Fibroblast of lung (primary cell): ENCODE measurements at places on chromosomes 4 and X. TPM values are rescaled to one million over a fixed set of nuclear protein-coding genes. Genes with fewer than 3 reads are reported as not detected.

The UGT2A3 gene
- not detected in 2 replicates for polyA plus RNA-seq

The NCAPG gene
- polyA plus RNA-seq = 8.0 and 24.1 TPM in 2 replicates

The MEPE gene
- polyA plus RNA-seq = not detected in 2 replicates

The SUPT20HL1 gene
- polyA plus RNA-seq = not detected in 2 replicates

The OCRL gene
- polyA plus RNA-seq = 28.7 and 32.1 TPM in 2 replicates

The COX18 gene
- 15.8 and 16.9 TPM in 2 replicates for polyA plus RNA-seq

The SH3TC1 gene
- polyA plus RNA-seq = 0.67 and 3.3 TPM in 2 replicates

DNA sequence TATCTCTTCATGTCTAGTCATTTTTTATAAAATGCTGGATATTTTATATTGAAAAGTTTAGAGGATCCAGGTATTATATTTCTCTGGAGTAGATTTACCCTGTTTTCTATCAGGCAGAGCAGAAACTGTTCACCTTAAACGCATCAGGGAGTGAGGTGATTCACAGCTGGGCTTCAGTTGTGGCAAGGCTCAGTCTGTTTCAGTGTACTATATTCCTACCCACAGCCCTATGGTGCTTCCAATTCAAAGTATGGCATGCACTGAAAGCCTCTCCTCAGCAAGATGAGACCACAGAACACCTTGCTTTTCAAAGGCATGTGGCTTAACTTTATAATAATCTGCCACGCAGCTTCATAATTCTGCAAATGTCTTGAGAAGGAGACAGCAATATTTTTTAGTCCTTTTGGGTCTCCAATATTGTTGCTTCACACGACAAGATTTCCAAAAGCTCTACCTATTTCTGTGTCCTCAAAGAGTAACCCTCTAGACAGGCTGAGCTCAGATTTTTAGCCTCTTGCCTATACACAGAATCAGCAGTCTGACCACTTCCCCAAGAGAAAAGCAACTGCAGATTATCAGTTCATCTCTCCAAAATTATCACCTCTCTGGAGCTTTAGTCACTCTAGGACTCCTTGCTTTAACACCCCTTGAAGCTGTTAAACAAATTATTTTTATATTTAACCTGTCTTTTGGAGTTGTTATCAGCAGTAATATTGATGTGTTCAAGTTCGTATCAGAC lies 24.4 kb downstream of the PRDM5 start:
- no peak overlapping the region for H3K4me3 ChIP-seq
- no peak for DNase-seq
- no peak overlapping the region for H3K27ac ChIP-seq
- no peaks in the 10 kb centered on the region for H3K4me1 ChIP-seq

GRCh38 chr4:101870874-101871273 lies 80.3 kb downstream of the BANK1 start:
- no peaks in the 10 kb centered on the region for H3K36me3 ChIP-seq
- no peak overlapping the region for H3K27ac ChIP-seq
- no peaks in the 10 kb centered on the region for H3K27me3 ChIP-seq
- H3K4me3 ChIP-seq = no peak overlapping the region
- H3K4me1 ChIP-seq = no peaks in the 10 kb centered on the region

GRCh38 chr4:6804082-6804752 lies 21.7 kb downstream of the KIAA0232 start:
- H3K27ac ChIP-seq = no peak overlapping the region
- H3K27me3 ChIP-seq = no peaks in the 10 kb centered on the region
- no peaks in the 10 kb centered on the region for H3K36me3 ChIP-seq
- H3K4me3 ChIP-seq = no peak overlapping the region
- no peak for DNase-seq

- no peaks in the 10 kb centered on the region for H3K4me1 ChIP-seq
- H3K27ac ChIP-seq = no peak overlapping the region
- H3K36me3 ChIP-seq = no peaks in the 10 kb centered on the region
- no peaks in the 10 kb centered on the region for H3K27me3 ChIP-seq
- no peak overlapping the region for H3K4me3 ChIP-seq
Measured at GRCh38 chr4:138256608-138257007, 14.5 kb upstream of the SLC7A11 start.

- no peaks in the 10 kb centered on the region for H3K4me1 ChIP-seq
- DNase-seq = no peak
- H3K27me3 ChIP-seq = no peaks in the 10 kb centered on the region
- H3K27ac ChIP-seq = no peak overlapping the region
Measured at GRCh38 chr4:165909947-165910346, 36.9 kb downstream of the TLL1 start.

- no peaks in the 10 kb centered on the region for H3K27me3 ChIP-seq
- H3K27ac ChIP-seq = no peak overlapping the region
- no peak overlapping the region for H3K4me3 ChIP-seq
- no peaks in the 10 kb centered on the region for H3K4me1 ChIP-seq
Measured at GRCh38 chrX:70769659-70770227, 138.8 kb downstream of the TEX11 start.

- peaks cover 1% of the 10 kb centered on the region for H3K36me3 ChIP-seq
- peak overlapping the region; percentile 47 for H3K27ac ChIP-seq
- H3K27me3 ChIP-seq = peaks cover 3% of the 10 kb centered on the region
- no peaks in the 10 kb centered on the region for H3K4me1 ChIP-seq
- H3K4me3 ChIP-seq = peak overlapping the region; percentile 69
- DNase-seq = peak; percentile 47
Measured at GRCh38 chrX:54808109-54808604, 612 bp downstream of the MAGED2 start.

DNA sequence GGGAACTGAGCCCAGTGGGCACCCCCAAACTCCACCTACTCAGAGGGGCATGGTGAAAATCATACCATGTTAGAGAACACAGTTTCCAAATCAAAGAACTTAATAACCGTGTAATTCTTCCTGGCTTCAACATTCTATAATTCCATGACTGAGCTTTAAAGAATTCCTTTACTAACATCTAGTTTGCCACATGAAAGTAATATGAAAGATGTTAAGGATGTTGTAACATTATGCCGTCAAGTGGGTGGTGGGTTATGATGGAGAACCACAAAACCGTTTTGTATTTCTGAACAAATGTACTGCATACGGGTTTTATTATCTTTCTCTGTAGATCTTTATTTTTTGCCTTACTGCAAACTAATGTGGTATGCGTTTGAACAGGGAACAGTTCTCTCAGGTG lies 549.0 kb upstream of the MAGEB2 start:
- no peaks in the 10 kb centered on the region for H3K4me1 ChIP-seq
- DNase-seq = no peak
- H3K4me3 ChIP-seq = no peak overlapping the region
- H3K36me3 ChIP-seq = no peaks in the 10 kb centered on the region
- no peaks in the 10 kb centered on the region for H3K27me3 ChIP-seq

- no peaks in the 10 kb centered on the region for H3K36me3 ChIP-seq
- no peak overlapping the region for H3K27ac ChIP-seq
- no peak overlapping the region for H3K4me3 ChIP-seq
- no peak for DNase-seq
Measured at GRCh38 chr4:158065176-158065575, 107.6 kb downstream of the GASK1B start.

- H3K36me3 ChIP-seq = no peaks in the 10 kb centered on the region
- no peaks in the 10 kb centered on the region for H3K4me1 ChIP-seq
Measured at GRCh38 chr4:3708103-3708510, 58.1 kb upstream of the ADRA2C start.

DNA sequence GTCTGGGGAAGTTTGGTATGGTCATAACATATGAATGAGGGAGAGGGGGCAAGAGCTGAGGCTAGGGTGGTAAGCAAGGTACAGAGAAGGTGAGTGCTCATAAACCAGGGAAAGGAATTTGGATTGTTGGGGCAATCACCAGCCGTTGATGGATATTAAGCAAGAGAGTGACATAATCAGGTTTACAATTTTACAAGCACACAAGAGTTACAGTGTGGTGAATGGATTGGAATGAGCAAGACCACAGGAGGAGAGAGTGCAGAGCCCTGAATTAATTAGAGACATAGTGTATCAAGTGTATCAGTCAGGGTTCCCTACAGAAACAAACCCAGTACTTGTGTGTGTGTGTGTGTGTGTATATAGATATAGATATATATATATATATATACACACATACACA lies 18.7 kb upstream of the FMR1NB start:
- no peak for DNase-seq
- peaks cover 2% of the 10 kb centered on the region for H3K4me1 ChIP-seq
- no peaks in the 10 kb centered on the region for H3K36me3 ChIP-seq
- H3K27me3 ChIP-seq = no peaks in the 10 kb centered on the region

- no peak overlapping the region for H3K27ac ChIP-seq
- no peak overlapping the region for H3K4me3 ChIP-seq
- DNase-seq = no peak
- H3K27me3 ChIP-seq = no peaks in the 10 kb centered on the region
- H3K4me1 ChIP-seq = no peaks in the 10 kb centered on the region
Measured at GRCh38 chrX:142446349-142446748, 241.3 kb upstream of the MAGEC2 start.

DNA sequence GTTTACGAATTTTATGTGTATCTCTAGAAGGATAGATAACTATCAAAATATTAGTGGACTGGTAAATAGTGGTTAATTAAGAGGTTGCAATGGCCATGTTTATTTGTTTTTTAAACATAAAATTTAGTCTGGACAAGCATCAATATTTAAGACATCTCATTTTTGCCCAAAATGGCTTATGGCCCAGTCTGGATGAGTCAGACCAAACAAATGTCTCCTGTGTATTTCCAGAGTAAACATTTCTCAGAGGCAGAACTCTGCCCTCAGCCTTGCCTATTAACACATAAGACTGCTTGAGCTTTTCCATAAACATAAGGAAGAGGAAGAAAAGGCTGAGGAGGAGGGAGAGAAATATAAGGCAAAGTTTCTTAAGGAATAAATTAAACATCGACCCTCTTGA lies 277.1 kb upstream of the DIAPH2 start:
- no peaks in the 10 kb centered on the region for H3K36me3 ChIP-seq
- no peak overlapping the region for H3K4me3 ChIP-seq
- H3K4me1 ChIP-seq = no peaks in the 10 kb centered on the region

DNA sequence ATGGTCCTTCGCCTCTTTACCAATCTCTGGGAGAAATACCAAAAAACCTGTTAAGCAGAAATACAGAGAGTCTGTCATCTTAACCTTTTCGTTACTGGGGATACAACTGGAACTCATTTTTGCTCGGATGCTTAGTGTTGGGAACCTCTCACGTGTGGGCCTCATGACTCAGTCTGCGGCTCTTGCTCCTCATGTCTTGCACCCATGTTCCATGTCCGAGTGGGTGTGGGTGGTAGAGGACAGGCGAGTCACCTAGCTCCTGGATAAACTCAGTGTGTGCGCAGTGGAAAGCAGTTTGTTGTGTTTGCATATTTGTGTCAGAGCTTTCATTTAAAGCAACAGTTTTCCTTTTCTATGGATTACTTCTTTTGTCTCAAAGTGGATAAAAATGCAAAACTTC lies 70.6 kb downstream of the TNIP2 start:
- no peak overlapping the region for H3K27ac ChIP-seq
- H3K36me3 ChIP-seq = peaks cover 9% of the 10 kb centered on the region
- H3K4me3 ChIP-seq = no peak overlapping the region
- H3K27me3 ChIP-seq = no peaks in the 10 kb centered on the region

DNA sequence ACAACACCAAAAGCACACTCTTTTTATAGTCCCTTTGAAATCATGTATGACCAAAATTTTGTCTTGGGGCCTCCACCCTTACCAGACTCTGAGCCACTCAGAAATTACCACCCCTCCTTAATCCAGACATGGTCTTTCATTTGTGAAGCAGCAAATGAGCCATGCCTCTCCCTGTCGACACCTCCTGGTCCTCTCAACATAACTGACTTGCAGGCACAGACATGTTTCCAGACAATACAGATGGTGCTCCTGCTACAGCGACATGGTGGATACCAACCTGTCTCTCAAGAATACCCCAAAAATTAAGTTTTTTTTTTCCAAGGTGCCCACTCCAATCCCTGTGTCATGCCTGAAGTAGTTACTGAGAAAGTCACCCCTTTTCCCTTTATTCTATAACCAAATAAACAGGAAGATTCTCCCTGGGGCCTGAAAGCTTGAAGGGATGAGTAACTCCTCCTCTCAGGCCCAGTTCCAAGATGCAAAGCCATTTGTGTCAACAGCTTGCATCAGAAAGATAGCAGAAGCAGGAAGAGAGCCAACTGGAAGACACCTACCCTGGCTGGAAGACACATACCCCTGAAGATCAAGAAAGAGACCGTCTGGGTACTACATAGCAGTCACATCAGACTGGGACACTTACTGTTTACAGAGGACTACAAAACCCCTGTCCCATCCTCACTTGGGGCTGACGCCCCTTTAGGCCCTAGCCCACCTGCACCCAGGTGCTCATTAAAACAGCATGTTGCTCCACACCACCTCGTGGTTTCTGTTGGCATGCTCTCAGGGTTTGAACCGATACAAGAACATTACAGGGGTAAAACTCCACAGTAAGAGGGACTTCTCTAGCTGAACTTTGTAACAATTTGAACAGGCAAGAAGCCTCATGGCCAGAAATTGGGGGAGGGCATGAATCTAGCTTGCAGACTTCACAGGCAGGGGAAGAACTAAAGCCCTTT lies 5.5 kb upstream of the UGT2B17 start:
- no peak overlapping the region for H3K4me3 ChIP-seq
- no peak overlapping the region for H3K27ac ChIP-seq
- no peaks in the 10 kb centered on the region for H3K36me3 ChIP-seq
- no peak for DNase-seq
- no peaks in the 10 kb centered on the region for H3K4me1 ChIP-seq

GRCh38 chrX:68916891-68917290 lies 88.1 kb downstream of the EFNB1 start:
- no peaks in the 10 kb centered on the region for H3K4me1 ChIP-seq
- no peak for DNase-seq
- no peaks in the 10 kb centered on the region for H3K36me3 ChIP-seq
- H3K4me3 ChIP-seq = no peak overlapping the region
- H3K27me3 ChIP-seq = no peaks in the 10 kb centered on the region
